Posterior vena cava (tissue), 2 donors: ENCODE measurements at places on chromosomes 3 and 15. TPM values are rescaled to one million over a fixed set of nuclear protein-coding genes. Genes with fewer than 3 reads are reported as not detected.

DNA sequence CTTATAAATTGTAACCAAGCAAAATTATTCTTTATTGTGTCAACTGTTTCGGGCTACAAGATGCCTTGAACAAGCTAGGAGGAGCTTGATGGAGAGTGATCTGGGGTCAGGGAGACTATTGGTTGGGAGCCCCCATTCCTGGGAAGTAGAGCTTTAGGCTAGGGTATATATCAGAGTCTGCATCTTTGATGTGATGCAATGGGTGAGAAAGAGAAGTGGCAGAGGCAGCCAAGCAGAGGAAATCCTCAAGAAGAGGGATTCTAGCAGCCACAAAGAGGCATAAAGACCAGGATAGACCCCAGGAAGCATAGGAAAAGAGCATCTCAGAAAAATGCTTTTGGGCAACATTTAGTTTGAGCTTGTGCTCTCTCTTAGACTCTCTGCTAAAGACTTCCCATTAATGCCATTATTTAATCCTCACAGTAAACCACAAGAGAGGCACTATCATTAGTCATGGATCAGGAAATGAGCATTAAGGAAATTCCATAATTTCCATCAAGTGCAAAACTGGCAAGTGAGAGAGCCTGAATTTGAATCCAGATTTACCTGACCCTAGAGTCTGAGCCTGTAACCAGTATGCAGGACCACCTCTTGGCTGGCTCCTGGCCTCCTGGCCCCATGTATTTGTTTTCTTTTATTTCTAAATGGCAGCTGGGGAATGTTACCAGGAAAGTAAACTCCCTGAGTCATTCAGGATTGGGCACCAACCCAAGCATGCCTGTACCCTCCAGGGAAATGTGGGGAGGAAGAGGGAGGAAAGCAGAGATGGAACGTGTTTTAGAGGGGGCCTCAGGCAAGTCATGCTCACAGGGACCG, 118.7 kb downstream of the RPL22L1 start:
- peak; percentile 86 for DNase-seq

- no peak for DNase-seq
These were observed 38.0 kb upstream of the XCR1 start for GRCh38 chr3:46065294-46065705.

DNA sequence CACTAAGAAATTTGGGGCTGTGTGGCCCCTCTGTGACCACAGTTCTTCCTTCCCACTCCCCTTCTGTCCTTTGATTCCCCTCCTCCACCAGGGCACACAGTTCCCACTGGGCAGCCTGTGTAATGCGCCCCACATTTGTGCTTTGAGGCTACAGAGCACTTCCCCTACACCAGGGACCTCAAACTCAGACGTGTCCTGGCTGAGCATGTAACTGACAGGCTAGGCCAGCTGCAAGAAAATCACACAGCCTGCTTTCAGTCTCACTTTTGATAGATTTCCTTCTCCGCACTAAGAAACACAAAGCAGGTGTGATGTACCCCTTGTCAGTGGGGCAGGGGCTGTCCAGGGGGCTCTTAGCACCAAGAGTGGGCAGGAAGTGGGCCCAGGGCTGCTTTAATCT, 29.6 kb downstream of the PRKCD start:
- no peak for DNase-seq

GRCh38 chr15:57263520-57263919, 112.8 kb upstream of the CGNL1 start:
- DNase-seq, result no peak

GRCh38 chr3:27718459-27718858, 3.7 kb downstream of the EOMES start:
- DNase-seq, result no peak

- DNase-seq, result no peak
These were observed 303.0 kb upstream of the TPM1 start for GRCh38 chr15:62739507-62739906.

DNA sequence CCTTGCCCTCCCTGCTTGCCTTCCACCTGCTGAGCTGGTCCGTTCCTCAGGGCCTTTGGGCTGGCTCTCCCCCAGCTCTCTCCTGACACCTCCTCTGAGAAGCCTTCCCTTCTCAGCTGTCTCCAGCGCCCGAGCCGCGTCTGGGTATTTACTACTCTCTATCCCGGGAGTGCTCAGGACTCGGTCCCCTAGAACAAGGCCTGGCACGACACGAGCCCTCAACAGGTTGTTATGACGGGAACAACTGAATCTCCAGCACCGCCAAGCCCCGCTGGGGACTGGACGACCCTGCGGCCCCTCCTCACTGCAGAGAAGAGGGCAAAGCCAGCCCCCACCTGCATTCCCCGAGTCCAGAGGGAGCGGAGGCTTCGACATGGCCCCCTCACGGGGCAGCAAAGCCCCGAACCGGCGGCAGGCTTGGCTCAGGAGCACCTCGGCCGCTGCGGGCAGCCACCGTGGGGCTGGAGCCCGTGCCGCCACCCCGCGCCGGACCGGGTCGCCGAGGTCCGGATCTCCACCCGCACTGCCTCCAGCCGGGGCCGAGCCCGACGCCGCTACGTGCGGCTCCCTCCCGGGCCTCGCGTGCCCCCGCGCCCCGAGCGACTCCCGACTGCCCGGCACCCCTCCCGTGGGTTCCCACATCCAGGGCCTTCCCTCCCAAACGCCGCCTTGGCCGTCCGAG, 792 bp downstream of the TPRA1 start:
- peak; percentile 86 for DNase-seq

- DNase-seq, result no peak
These were observed 212.8 kb downstream of the ADAMTS9 start for GRCh38 chr3:64475037-64475436.

GRCh38 chr15:50017522-50017921, 101.5 kb downstream of the ATP8B4 start:
- DNase-seq, result no peak

DNA sequence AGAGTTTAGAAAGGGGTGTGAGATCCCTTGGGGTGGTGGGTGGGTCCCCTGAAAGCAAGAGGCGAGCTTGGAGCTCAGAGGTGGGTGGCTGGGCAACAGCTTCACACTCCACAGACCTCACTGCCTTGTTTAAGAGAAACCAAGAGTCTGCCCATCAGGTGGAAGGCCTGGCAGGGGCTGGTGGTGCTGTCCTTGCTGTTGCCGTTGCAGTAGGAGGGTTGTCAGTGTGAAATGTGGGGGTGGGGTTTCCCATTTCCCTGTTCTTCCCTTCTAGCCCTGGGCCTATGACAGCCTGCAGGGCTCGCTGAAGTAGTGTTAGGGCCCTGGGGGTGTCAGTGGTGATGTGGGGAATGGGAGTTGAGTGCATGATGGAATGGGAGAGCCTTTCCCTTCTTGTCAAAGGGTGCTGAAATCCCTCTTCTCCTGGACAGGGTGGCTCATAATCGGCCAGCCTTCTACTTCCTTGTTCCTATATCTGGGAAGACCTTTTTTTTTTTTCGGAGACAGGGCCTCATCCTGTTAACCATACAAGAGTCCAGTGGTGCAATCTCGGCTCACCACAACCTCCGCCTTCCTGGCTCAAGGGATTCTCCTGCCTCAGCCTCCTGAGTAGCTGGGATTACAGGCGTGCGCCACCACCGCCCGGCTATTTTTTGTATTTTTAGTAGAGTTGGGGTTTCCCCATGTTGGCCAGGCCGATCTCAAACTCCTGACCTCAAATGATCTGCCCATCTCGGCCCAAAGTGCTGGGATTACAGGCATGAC, 4.3 kb downstream of the PLEKHO2 start:
- DNase-seq, result no peak

DNA sequence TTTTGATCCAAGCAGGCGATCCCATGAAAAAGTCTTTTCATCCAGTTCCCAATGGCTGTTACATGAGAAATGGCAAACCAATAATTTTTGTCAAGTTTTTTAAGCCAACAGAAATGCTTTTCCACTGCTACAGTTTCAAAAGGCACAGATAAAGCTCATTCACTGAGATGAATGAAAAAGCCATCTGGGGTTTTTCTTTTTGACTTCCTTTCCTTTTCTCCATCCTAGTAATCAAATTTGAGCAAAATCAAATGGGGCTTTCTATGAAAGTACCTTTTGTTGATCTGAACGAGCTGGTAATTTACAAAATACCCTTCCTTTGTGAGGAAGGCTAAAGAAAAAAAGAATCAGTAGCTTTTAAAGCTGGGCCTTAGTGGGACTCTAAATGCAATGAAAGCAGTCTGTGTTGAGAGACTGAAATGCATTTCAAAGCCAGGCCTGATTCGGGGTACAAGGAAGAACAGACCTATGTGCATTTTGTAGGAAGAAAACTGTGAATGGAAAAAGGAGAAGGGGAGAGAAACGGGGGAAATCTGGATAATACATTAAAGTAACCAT, 185.2 kb upstream of the DNAJC19 start:
- no peak for DNase-seq

Gene MRPS22
- 34.6 TPM for total RNA-seq

GRCh38 chr3:136473716-136474326, 223.7 kb downstream of the PCCB start:
- no peak for DNase-seq

- DNase-seq, result peak; percentile 88
These were observed 791 bp downstream of the GYG1 start for GRCh38 chr3:148992027-148992634.

- DNase-seq, result no peak
These were observed 58.4 kb upstream of the GYG1 start for GRCh38 chr3:148932972-148933371.

Gene POPDC2
- total RNA-seq, result 8.5 TPM

GRCh38 chr3:12232785-12233300, 56.0 kb upstream of the PPARG start:
- no peak for DNase-seq

DNA sequence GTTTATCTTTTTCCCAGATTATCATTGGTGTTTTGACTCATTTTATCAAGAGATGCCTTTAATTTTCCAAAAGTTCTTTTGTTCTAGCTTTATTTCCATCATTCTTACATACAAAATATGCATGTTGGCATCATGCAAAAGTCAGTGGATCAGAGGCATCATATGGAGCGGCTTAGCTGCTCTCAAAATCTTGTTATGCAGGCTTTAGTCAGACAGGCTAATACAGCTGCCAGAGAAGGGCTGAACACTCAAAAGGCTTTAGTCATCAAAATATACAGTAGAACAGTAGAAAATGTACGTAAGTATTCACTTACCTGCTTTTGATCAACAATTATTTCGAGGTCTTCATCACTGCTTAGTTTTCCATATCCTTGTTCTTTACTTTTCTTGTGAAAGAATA, 65.5 kb downstream of the PEX5L start:
- no peak for DNase-seq

DNA sequence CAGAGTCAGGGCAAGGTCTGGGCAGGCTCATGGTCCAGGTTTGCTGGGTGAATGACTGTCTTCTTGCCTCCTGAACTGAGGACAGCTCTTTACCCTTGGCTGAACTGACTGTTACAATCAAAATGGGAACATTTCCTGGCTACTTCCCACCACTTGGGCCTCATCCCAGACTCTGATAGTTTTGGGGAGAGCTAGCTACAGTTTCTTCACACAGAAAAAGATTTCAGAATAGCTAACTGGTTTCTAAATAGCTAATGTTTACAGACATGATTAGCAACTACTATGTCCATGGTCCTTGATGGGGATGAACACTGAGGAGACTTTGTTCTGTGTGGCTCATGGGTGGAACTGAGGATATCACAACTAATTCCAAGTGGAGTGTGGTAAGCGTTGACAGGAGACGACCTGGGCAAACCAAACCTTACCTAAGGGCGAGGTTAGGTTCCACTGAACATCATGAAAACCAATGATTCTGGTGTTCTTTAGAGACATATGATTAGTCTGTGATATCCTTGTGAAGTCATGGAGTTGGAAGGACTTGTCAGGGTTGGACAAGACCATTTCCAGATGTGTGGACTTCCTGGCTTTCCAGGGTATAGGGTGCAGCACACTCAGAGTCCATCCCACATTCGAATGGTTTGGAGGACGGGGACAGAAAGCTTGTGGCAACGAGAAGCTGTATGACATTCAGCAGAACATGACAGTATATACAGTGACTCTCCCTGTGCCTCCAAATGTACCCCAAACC, 7.3 kb downstream of the ALPK3 start:
- DNase-seq, result no peak
